ENCODE measurements at places on chromosomes 16 and 17. TPM values are rescaled to one million over a fixed set of nuclear protein-coding genes. Genes with fewer than 3 reads are reported as not detected.

The SCPEP1 gene
- polyA plus RNA-seq = 100 TPM

The HCRT gene
- not detected for polyA plus RNA-seq

The HLF gene
- 4.8 TPM for polyA plus RNA-seq

The TP53TG3 gene
- polyA plus RNA-seq = not detected

The ZNF205 gene
- polyA plus RNA-seq = 15.2 TPM

The GAST gene
- not detected for polyA plus RNA-seq

The IRX3 gene
- polyA plus RNA-seq = 20.1 TPM

The CYBA gene
- polyA plus RNA-seq = 84.5 TPM

The KRT9 gene
- polyA plus RNA-seq = not detected

The LGALS9 gene
- 14.9 TPM for polyA plus RNA-seq

The CLEC18B gene
- polyA plus RNA-seq = 137 TPM

The KCTD19 gene
- polyA plus RNA-seq = 1.6 TPM

The TK1 gene
- 34.0 TPM for polyA plus RNA-seq

The GNAO1 gene
- 5.7 TPM for polyA plus RNA-seq

The SLFN12L gene
- polyA plus RNA-seq = 0.18 TPM

The TRAPPC1 gene
- polyA plus RNA-seq = 125 TPM

The EXOC3L1 gene
- 4.6 TPM for polyA plus RNA-seq

The KRTAP4-3 gene
- not detected for polyA plus RNA-seq

The ZNF385C gene
- 9.6 TPM for polyA plus RNA-seq

The VWA3A gene
- 4.1 TPM for polyA plus RNA-seq

The TIMP2 gene
- 138 TPM for polyA plus RNA-seq

The MTSS2 gene
- 41.6 TPM for polyA plus RNA-seq

The C1QTNF8 gene
- polyA plus RNA-seq = not detected

The PRSS53 gene
- 1.3 TPM for polyA plus RNA-seq

The USP6 gene
- polyA plus RNA-seq = 13.8 TPM

Measured in left kidney (tissue), 8 donors.